PC-3 (cell line): ENCODE measurements at places on chromosomes 1 and 21. TPM values are rescaled to one million over a fixed set of nuclear protein-coding genes. Genes with fewer than 3 reads are reported as not detected.

The EDARADD gene
- total RNA-seq, result 0.17 and 0.91 TPM in 2 replicates

DNA sequence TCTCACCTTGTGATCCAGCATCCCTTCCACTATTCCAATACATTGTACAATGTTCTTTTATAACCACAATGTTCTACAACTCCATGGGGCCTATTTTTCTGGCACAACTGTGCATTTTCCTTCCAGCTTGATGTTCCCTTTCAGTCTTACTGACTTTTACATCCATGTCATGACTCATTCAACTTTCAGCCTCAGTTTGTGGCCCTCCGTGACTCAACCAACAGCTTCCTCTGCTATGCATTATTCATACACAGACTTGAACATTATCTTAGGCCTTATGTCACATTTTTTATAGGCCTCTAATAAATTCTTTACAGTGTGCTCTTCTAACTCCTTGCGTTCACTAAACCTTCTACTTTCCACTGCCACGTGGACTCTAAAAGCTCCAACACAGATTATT is 119.4 kb upstream of the PRMT6 start:
- DNase-seq, result peak; percentile 96

DNA sequence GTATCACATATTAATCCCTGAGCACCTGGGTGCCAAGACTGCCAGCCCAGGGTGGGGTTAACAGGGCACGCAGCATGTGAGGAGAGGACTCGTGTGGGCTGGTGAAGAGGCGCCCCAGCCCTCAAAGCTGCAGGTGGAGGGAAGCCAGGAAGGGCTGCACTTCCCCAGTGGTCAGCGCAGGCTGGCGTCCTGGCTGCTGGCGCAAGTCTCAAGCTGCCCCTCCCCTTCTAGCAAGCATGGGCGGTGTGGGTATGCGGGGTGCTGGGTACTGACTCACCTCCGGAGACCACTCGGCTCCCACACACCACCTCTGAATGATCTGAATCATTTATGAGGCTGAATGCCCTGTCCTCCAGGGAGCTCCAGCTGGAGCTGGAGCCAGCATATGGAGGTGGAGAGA is 44.0 kb downstream of the EIF2D start:
- DNase-seq, result no peak

GRCh38 chr1:91527781-91528180 is 27.1 kb downstream of the CDC7 start:
- no peak for DNase-seq

DNA sequence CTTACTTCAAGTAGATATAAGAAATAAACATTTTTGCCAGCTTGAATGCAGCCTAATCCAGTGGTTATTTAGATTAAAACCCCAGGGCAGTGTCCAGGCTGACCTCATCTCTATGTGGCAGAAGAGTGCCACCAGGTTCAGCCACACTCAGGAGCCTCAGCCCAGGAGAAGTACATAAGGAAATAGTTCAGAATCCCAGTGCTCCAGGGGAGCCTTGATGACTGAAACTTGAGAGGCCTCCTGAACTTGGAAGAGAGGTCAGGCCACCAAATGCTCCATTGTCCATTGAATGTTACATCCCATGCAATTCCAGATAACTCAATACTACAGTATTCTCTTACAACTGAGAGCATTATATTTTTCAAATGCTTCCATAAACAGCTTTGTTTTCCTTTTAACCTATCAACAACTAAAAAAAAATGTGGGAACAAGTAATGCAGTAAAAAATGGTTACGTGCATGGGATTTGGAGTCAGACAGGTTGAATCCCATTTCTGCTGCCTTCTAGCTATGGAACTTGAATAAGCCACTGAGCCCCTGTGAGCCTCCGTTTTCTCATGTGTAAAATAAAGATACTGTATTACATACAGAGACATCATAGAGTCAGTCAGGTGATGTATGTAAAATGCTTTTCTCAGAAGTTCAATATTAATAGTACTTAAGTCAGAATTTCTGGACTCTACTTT is 248.0 kb downstream of the PLPP3 start:
- no peak for DNase-seq

DNA sequence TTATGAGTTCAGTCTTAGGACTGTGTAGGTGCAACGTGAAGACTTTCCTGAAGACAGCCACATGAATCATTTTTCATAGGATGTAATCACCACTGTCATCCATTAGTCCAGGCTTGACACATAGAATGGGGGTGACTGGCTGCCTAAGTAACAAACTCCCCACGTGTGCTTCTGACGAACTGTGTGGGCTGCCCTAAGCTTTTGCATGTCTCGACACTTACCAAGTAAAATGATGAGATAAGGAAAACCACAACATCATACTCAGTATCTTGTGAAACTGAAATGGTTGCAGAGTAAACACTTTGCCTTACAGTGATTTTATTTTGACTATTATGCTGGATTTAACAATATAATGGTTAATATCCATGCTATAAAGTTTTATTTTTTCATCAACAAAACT is 19.5 kb downstream of the ERG start:
- no peak for DNase-seq

The ERICH3 gene
- not detected in 2 replicates for total RNA-seq

- DNase-seq, result no peak
These were observed 3.7 kb upstream of the TMEM61 start for GRCh38 chr1:54976747-54977146.

The HRNR gene
- total RNA-seq, result not detected in 2 replicates

The TAS1R1 gene
- not detected in 2 replicates for total RNA-seq

The ADGRL4 gene
- not detected in 2 replicates for total RNA-seq

The ZNF683 gene
- not detected in 2 replicates for total RNA-seq

The OXCT2 gene
- 0.98 and 3.9 TPM in 2 replicates for total RNA-seq

The CLCA1 gene
- total RNA-seq, result not detected in 2 replicates

The KLHDC9 gene
- 3.2 and 3.3 TPM in 2 replicates for total RNA-seq

The AMIGO1 gene
- 2.7 and 2.8 TPM in 2 replicates for total RNA-seq

DNA sequence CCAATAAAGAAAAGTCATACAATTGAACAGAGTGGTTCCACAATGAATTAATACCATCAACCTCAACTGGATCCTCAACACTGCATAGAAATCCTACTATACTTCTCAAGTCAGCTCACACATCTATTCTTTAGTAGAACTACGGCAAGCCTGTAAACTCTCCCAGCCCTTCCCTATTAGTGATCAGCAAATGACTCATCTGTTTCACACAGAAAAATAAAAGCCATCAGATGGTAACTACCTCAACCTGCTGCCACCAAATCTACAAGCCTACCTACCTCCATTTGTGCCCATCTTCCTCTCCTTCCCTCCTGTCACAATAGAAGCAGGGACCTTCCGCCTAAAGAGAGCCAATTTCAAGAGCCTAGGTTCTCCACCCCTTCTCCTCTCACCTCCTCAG is 63.6 kb downstream of the DMAP1 start:
- DNase-seq, result peak; percentile 41

DNA sequence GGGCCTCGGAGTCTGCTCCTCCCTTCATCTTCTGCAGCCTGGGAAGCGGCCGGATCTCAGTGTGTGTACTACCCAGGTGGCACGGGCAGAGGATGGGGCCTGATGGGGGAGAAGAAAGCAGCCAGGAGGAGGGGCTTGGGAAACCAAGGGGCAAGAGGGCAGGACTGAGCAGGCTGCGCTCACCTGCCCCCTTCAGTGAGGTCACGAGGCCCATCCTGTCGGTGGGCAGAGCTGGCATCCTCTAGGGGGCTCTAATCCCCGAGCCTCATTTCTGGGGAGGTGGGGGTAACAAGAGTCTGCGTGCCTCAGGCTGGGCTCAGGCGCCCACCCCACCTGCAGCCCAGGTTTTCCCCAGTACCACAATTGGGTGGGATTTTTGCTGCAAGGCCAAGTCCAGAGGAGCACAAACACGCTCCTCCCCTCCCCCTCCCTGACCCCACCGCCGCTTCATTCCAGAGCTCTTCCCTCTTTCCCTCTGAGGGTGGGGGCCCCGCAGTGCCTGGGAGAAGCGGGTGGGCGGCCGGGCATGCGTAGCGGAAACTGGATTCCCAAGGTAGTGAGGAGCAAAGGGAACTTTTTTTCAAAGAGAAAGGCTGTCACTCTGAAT is 1.8 kb upstream of the WNT3A start:
- no peak for DNase-seq

DNA sequence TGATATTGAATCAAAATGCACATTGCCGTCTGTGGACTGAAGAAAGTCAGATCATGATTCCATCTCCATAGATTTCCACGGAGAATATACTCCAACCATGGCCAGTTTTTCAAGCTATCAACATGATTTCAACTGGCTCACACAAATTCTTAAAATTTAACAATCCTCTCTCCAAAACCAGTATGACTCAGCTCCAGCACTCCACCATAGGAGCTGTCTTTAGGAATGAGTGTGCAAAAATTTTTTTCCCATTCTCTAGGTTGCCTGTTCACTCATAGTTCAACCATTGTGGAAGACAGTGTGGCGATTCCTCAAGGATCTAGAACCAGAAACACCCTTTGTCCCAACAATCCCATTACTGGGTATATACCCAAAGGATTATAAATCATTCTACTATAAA is 40.8 kb downstream of the RGL1 start:
- peak; percentile 25 for DNase-seq

The RIMS3 gene
- total RNA-seq, result 2.9 and 4.2 TPM in 2 replicates

The COL9A2 gene
- 4.4 and 7.0 TPM in 2 replicates for total RNA-seq

DNA sequence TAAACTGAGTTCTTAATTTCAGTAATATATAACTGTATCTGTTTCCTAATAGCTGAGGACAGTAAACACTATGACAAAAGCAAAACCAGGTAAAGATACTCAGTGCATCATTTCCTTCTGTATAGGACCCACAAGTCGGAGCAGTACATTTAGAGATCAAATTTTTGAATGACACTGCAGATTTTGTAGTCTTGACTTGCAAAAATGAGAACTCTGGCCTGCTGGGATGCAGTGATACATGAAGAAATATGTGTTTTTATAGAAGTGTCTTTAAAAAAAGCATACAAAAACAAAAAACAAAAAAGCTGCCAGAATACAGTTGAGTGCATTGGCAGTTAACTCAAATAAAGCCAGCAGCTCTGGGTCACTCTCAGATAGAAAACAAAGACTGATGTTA is 19.0 kb downstream of the GART start:
- no peak for DNase-seq

GRCh38 chr1:178798232-178798861 is 72.5 kb downstream of the ANGPTL1 start:
- DNase-seq, result no peak

- peak; percentile 89 for DNase-seq
These were observed 5.4 kb downstream of the OBSCN start for GRCh38 chr1:228212966-228213844.

DNA sequence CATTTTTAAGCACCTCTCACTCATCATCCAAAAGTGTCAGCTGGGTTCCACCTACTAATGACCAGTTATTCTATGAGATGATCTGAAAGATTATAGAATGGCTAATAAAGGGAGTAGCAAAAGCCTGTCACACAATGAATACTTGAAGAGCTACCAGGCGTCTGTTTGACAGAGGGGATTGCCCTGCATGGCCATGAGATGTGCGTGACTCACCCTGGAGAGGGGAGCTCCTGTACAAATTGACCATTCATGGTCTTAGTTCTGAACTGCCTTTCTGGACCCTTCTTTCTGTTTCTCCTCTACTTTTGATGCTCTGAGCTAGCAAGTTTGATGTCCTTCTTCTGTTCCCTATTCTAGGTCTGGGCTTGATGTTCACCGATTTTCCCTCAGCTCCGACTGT is 85.2 kb upstream of the ABCD3 start:
- peak; percentile 82 for DNase-seq

- peak; percentile 43 for DNase-seq
These were observed 182.4 kb downstream of the SMYD3 start for GRCh38 chr1:246324711-246325110.

The CA14 gene
- total RNA-seq, result not detected in 2 replicates

- DNase-seq, result peak; percentile 17
These were observed 4.5 kb upstream of the ZNF644 start for GRCh38 chr1:91026320-91026719.

DNA sequence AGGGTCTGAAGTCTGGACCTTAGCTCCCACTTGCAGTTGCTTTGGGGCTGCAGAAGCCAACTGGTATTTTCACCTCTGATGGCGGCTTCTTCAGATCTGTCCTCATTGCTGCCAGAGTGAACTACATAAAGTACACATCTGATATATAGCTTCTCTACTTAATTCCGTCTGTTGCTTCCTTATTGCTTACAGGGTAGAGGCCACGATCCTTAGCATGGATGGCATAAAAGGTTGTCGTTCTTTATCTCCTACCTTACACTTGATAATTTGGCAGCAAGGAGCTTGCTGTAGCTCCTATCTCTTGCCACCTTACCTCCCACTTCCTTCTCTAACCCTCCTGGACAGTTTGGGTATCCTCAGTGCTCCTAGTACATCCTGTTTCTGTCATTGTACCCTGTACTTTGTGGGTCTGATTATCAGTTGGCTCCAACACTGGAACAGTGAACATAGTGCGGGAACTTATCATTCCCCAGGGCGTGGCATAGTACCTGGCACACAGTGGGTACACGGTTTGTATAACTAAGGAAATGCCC is 30.9 kb upstream of the NBL1 start:
- DNase-seq, result no peak

DNA sequence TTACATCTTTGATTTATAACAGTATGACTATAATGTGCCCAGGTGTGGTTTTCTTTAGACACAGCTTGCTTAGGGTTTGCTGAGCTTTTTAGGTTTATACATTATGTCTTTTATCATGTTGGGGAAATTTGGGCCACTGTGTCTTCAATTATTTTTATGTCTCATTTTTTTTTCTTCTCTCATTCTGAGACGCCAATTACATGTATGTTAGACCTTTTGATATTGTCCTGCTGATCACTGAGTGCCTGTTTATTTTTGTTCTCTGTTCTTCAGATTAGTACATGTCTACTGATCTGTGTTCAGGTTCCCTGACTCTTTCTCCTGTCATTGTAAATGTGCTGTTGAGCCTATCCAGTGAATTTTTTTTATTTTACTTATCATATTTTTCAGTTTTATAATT is 36.1 kb downstream of the TNNT2 start:
- no peak for DNase-seq

The LCE3D gene
- total RNA-seq, result not detected in 2 replicates

DNA sequence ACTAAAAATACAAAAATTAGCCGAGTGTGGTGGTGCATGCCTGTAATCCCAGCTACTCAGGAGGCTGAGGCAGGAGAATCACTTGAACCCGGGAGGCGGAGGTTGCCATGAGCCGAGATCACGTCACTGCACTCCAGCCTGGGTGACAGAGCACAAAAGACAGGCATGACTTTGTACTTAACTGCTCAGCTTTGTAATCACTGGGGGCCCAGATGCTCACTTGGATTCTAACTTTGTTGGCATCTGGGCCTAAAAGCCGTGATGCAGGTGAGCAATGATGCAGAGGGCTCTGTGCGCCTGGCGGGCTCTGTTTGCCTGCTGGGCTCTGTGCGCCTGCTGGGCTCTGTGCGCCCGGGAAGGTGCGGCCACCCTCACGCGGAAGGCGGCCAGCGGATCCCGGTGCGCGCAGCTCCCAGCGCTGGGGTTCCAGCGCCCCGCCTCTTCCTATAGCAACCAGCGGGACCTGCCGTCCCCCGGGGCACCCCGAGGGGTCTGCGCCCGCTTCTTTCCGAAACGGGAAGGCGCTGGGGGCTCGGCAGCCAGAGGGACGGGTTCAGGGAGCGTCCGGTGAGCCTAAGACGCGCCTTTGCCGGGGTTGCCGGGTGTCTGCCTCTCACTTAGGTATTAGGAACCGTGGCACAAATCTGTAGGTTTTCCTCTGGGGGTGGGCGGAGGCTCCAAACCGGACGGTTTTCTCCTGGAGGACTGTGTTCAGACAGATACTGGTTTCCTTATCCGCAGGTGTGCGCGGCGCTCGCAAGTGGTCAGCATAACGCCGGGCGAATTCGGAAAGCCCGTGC is 31.7 kb downstream of the PRMT2 start:
- DNase-seq, result peak; percentile 20

The EPS15 gene
- total RNA-seq, result 24.4 and 26.3 TPM in 2 replicates

The GPR37L1 gene
- total RNA-seq, result 0.04 TPM in 1 of 2 replicates, not detected in the other

- DNase-seq, result no peak
These were observed 73.9 kb downstream of the KCNJ15 start for GRCh38 chr21:38330666-38331065.

The DPT gene
- total RNA-seq, result not detected in 2 replicates

GRCh38 chr1:4708840-4709507 is 54.6 kb downstream of the AJAP1 start:
- no peak for DNase-seq
